Chondrocyte (in vitro differentiated cells): ENCODE measurements at places on chromosomes 5 and 9. TPM values are rescaled to one million over a fixed set of nuclear protein-coding genes. Genes with fewer than 3 reads are reported as not detected.

HTR4 gene
- total RNA-seq = not detected in 3 replicates

JAKMIP2 gene
- 5.4 to 13.2 TPM (median 7.1 TPM) in 3 replicates for total RNA-seq

GRCh38 chr5:27592231-27592630 lies 553.8 kb upstream of the CDH9 start:
- no peak for DNase-seq

DNA sequence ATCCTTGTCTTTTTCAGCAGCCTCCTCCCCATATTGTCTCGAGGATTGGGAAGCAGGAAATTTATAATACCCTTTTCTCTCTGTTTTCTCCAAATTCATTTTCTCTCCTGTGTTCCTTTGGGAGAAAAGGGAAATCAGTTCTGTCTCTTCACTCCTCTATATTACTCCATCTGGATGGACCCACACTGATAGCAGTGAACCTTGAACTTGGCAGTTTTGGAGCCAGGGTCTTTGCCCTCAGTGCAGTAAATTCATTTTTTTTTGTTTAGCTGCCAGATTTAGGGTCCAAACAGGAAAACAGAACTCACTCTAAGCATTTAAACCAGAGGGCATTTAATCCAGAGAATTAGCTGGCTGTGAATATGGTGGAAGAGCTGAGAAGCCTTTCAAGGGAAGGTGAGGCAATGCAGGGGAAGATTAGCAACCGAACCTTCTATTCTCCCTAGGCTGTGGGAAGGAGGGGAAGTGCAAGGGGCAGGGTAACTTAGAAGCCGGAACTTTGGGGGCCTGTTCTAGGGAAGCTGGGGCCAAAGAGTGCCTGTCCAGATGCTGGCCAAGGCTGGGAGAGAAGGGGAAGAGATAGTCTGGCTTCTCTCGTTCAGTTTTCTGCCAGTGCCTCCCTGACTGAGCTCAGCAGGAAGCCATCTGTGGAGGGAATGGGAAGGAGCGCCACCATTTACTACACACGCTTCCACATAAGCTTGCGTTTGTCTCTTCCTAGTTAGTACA lies 16.3 kb upstream of the NPR2 start:
- no peak for DNase-seq

GRCh38 chr5:146818822-146819221 lies 59.7 kb downstream of the PPP2R2B start:
- DNase-seq = no peak

GRCh38 chr5:34703767-34704713 lies 47.9 kb downstream of the RAI14 start:
- DNase-seq = no peak
